ENCODE measurements at places on chromosomes 3 and 15. TPM values are rescaled to one million over a fixed set of nuclear protein-coding genes. Genes with fewer than 3 reads are reported as not detected.

The NAA80 gene
- 10.7 TPM for total RNA-seq

The PSTPIP1 gene
- total RNA-seq: 22.1 TPM

The SNTN gene
- not detected for total RNA-seq

The KPNA1 gene
- total RNA-seq: 64.5 TPM

The NDN gene
- 19.9 TPM for total RNA-seq

The DGKG gene
- total RNA-seq: 11.4 TPM

The ADGRG7 gene
- not detected for total RNA-seq

The SLC22A13 gene
- 0.16 TPM for total RNA-seq

The MUC20 gene
- total RNA-seq: 42.6 TPM

GRCh38 chr15:98859149-98859548, 148.4 kb downstream of the PGPEP1L start:
- peaks cover 14% of the 10 kb centered on the region for H3K4me1 ChIP-seq
- H3K36me3 ChIP-seq: no peaks in the 10 kb centered on the region
- no peak overlapping the region for H3K4me3 ChIP-seq
- H3K27me3 ChIP-seq: no peaks in the 10 kb centered on the region

GRCh38 chr3:123320221-123320620, 118.5 kb downstream of the SEC22A start:
- no peak overlapping the region for H3K27ac ChIP-seq
- peaks cover 6% of the 10 kb centered on the region for H3K36me3 ChIP-seq
- H3K4me1 ChIP-seq: no peaks in the 10 kb centered on the region
- no peak overlapping the region for H3K4me3 ChIP-seq

DNA sequence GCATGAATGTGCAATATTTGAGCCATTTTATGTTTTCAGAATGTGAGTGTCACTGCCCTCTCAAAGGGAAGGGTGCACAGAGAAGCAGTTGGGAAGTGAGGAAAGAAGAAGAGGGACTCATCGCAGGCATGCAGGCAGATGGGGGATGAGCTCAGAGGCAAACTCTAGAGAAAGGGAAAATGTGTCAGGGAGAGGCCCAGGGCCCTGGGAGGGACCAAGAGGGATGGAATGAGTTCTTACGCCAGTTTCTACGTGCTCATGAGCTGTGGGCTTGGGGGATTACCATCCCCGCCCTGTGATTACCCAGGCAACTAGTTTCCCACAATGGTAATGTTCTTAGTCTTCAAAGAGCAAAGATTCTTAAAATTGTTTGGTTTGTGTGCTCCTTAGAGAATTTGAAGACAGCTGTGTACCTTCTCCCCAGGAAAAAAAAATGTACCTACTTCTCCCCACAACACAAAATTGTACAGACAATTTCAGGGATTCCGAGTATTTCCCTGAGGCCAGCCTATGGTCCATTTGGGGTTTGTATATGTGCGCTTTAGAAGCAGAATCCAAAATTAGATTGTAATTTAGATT, 17.8 kb downstream of the GCSAM start:
- DNase-seq: no peak
- peaks cover 7% of the 10 kb centered on the region for H3K36me3 ChIP-seq
- H3K4me3 ChIP-seq: no peak overlapping the region
- H3K27ac ChIP-seq: no peak overlapping the region
- H3K4me1 ChIP-seq: no peaks in the 10 kb centered on the region

- H3K27ac ChIP-seq: no peak overlapping the region
- no peaks in the 10 kb centered on the region for H3K27me3 ChIP-seq
- no peak overlapping the region for H3K4me3 ChIP-seq
Measured at GRCh38 chr3:128794067-128794768, 68.2 kb downstream of the RAB7A start.

- no peaks in the 10 kb centered on the region for H3K36me3 ChIP-seq
- H3K4me3 ChIP-seq: no peak overlapping the region
- H3K4me1 ChIP-seq: no peaks in the 10 kb centered on the region
- no peaks in the 10 kb centered on the region for H3K27me3 ChIP-seq
- no peak for DNase-seq
Measured at GRCh38 chr3:76610150-76610549, 429.7 kb upstream of the ROBO2 start.

- H3K36me3 ChIP-seq: peaks cover 2% of the 10 kb centered on the region
- no peaks in the 10 kb centered on the region for H3K4me1 ChIP-seq
- H3K27ac ChIP-seq: no peak overlapping the region
Measured at GRCh38 chr3:105555206-105555605, 188.5 kb downstream of the ALCAM start.

DNA sequence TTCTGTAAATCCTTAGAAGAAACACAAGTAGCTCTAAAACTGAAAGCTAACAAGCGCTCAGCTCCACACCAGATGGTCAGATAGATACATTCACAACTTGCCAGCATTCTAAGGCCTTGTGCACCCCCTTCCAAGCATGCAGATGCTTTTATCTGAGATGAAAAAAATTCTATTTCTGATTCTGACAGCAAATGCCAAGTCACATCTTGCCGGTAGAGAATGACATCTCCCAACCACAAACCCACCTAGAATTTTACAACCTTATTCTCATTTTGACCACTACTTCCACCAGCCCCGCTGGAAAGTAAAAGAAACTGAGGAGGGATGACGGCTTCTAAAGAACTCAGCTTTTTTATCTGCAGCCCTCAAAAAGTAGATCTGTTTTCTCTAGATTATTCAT, 57.7 kb downstream of the SUMF1 start:
- H3K4me1 ChIP-seq: peaks cover 8% of the 10 kb centered on the region
- H3K27ac ChIP-seq: no peak overlapping the region
- H3K4me3 ChIP-seq: no peak overlapping the region
- H3K36me3 ChIP-seq: no peaks in the 10 kb centered on the region
- no peaks in the 10 kb centered on the region for H3K27me3 ChIP-seq
- no peak for DNase-seq

DNA sequence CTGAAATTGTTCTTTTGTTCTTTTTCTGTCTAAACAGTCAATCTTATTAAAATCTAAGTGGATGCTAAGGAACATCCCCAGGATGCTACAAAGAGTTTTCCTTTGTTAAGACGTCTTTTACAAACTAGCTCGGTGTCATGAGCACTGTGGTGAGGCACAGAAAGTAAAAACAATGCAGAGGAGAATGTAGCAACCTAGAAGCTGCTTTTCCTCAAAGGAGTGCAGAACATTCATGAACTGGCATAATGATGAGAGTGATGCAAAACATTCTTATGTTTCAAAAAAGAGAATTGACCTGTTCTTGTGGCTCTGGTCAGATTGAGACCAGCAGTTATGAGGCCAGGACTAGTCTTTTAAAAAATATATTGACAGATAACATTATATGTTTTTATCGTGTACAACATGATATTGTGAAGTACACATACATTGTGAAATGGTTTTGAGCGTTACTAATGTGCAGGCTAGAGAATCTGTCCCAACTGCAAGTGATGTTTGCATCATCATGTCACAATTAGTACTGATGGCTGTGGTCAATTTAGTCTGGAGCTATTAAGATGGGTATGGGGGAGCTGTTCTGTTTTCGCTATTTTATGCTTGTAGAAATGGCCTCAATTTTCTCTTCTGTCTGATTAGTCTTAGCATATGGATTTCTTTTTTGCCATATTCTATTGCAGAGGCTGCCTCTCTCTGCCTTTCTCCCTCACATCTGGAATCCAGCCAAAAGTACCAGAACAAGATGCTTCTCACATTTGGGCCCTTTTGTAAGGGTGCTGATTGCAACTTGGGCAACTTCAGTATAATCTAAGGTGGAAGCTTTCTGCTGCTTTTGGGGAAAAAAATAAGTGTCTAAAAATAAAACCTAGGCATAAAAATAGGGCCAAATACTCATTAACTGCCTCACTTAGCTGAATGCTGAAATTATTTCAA, 50.2 kb downstream of the HHLA2 start:
- DNase-seq: no peak
- no peak overlapping the region for H3K4me3 ChIP-seq
- H3K36me3 ChIP-seq: no peaks in the 10 kb centered on the region
- H3K4me1 ChIP-seq: no peaks in the 10 kb centered on the region

GRCh38 chr3:115512565-115513415, 110.5 kb upstream of the GAP43 start:
- peak overlapping the region; percentile 61 for H3K4me3 ChIP-seq
- H3K27me3 ChIP-seq: no peaks in the 10 kb centered on the region
- no peak overlapping the region for H3K27ac ChIP-seq
- no peaks in the 10 kb centered on the region for H3K4me1 ChIP-seq
- peak; percentile 71 for DNase-seq
- H3K36me3 ChIP-seq: no peaks in the 10 kb centered on the region

DNA sequence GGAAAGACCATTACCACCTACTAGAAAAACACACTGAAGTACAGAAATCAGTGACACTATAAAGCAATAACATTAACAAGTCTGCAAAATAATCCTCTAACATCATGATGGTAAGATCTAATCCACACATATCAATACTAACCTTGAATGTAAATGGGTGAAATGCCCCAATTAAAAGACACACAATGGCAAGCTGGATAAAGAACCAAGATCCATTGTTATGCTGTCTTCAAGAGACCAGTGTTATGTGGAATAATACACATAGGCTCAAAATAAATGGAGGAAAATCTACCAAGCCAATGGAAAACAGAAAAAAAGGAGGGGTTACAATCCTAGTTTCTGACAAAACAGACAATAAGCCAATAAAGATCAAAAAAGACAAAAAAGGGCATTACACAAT, 13.5 kb downstream of the OR5K3 start:
- no peak for DNase-seq
- H3K4me3 ChIP-seq: no peak overlapping the region
- no peak overlapping the region for H3K27ac ChIP-seq
- no peaks in the 10 kb centered on the region for H3K36me3 ChIP-seq
- no peaks in the 10 kb centered on the region for H3K27me3 ChIP-seq

DNA sequence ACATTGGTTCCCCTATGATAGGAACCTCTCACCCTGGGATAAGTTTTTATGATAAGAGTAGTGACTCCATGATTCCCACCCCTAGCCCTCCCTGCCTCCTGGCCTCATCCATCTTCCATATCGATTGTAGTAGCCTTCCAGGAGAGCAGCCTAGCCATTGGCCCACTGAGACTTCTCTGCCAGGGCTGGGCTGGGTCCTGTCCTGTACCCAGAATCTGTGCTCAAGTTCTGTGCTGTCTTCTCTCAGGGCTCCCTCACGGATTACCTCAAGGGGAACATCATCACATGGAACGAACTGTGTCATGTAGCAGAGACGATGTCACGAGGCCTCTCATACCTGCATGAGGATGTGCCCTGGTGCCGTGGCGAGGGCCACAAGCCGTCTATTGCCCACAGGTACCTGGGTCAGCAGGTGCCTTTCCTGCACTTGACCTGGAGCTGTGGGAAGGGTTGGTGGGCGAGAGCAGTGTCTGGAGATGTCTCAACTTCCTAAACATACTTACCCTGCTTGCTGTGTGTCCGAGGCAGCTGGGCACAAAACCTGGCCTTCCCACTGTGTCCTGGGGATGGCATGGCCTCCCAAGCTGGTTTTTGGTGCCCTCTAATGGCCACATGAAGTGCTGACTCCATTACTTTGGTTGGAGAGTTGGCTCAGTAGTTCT, 16.6 kb upstream of the EXOG start:
- peak; percentile 66 for DNase-seq
- H3K27ac ChIP-seq: no peak overlapping the region
- H3K36me3 ChIP-seq: peaks cover 17% of the 10 kb centered on the region

GRCh38 chr3:28989646-28990089, 291.2 kb upstream of the RBMS3 start:
- DNase-seq: no peak
- H3K4me1 ChIP-seq: no peaks in the 10 kb centered on the region
- no peaks in the 10 kb centered on the region for H3K27me3 ChIP-seq

DNA sequence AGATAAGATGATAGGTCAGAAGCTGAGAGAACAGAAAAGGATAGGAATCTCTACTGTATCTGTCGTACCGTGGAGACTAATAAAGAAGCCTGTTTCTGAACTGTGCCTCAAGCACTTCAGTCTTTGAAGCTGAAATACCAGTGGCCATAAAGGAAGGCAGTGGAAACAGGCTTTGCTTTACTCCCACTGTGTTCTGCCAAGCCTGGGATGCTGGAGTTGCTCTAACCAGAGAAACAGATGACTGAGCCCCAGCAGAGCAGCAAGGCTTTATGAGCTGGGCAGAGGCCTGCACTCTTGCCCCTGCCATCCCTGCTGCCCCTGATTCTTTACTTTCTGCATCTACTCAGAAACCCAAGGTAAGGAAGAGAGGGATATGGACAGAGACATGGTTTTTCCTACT, 89.4 kb downstream of the PDE8A start:
- no peak overlapping the region for H3K4me3 ChIP-seq
- no peaks in the 10 kb centered on the region for H3K4me1 ChIP-seq
- DNase-seq: no peak
- no peaks in the 10 kb centered on the region for H3K27me3 ChIP-seq
- H3K36me3 ChIP-seq: peaks cover 6% of the 10 kb centered on the region
- H3K27ac ChIP-seq: no peak overlapping the region

- H3K27ac ChIP-seq: no peak overlapping the region
- no peak overlapping the region for H3K4me3 ChIP-seq
- no peaks in the 10 kb centered on the region for H3K36me3 ChIP-seq
- no peak for DNase-seq
- no peaks in the 10 kb centered on the region for H3K4me1 ChIP-seq
- H3K27me3 ChIP-seq: no peaks in the 10 kb centered on the region
Measured at GRCh38 chr3:179715582-179715981, 62.7 kb downstream of the USP13 start.

GRCh38 chr3:73508330-73508954, 116.3 kb downstream of the PDZRN3 start:
- H3K27ac ChIP-seq: no peak overlapping the region
- DNase-seq: peak; percentile 89
- H3K4me1 ChIP-seq: peaks cover 2% of the 10 kb centered on the region
- H3K36me3 ChIP-seq: no peaks in the 10 kb centered on the region

- no peaks in the 10 kb centered on the region for H3K36me3 ChIP-seq
- no peak overlapping the region for H3K4me3 ChIP-seq
- H3K27ac ChIP-seq: no peak overlapping the region
- no peak for DNase-seq
Measured at GRCh38 chr3:188404701-188405100, 250.7 kb downstream of the LPP start.
